ENCODE measurements at places on chromosomes 1 and 21. TPM values are rescaled to one million over a fixed set of nuclear protein-coding genes. Genes with fewer than 3 reads are reported as not detected.

Gene EXTL1
- 0.17 TPM for total RNA-seq

Gene LCK
- total RNA-seq = 0.40 TPM

Gene PIGK
- 37.1 TPM for total RNA-seq

Gene IL24
- 0.12 TPM for total RNA-seq

Gene GPR61
- total RNA-seq = 0.50 TPM

Gene CDCA8
- 4.3 TPM for total RNA-seq

Gene DIRAS3
- 1.9 TPM for total RNA-seq

Gene UQCRHL
- 2.0 TPM for total RNA-seq

Gene ZCCHC17
- 25.9 TPM for total RNA-seq

Gene CFHR3
- total RNA-seq = 1.7 TPM

Gene TRIM67
- 0.13 TPM for total RNA-seq

Gene OR2M2
- not detected for total RNA-seq

Gene RGSL1
- total RNA-seq = not detected

Gene GFI1
- 0.10 TPM for total RNA-seq

Gene AMPD1
- total RNA-seq = not detected

Gene MIXL1
- not detected for total RNA-seq

Gene FNDC5
- 5.8 TPM for total RNA-seq

Gene STIL
- total RNA-seq = 6.1 TPM

Gene TIAM1
- total RNA-seq = 10.4 TPM

Gene RAB25
- 77.9 TPM for total RNA-seq

Gene MAB21L3
- 0.47 TPM for total RNA-seq

Gene FAM3B
- total RNA-seq = 47.5 TPM

Gene MRPS6
- 72.3 TPM for total RNA-seq

Gene ADGRL2
- total RNA-seq = 139 TPM

Gene ELAVL4
- total RNA-seq = 0.07 TPM

Gene KRTAP12-1
- total RNA-seq = not detected

Gene KRTAP23-1
- not detected for total RNA-seq

Gene HTR1D
- 0.07 TPM for total RNA-seq

Gene SPRR1B
- not detected for total RNA-seq

Gene RBM11
- total RNA-seq = 1.4 TPM

Gene TNNI3K
- total RNA-seq = not detected

Gene EVA1B
- total RNA-seq = 67.2 TPM

Gene CDC14A
- total RNA-seq = 16.5 TPM

Gene ADGRL4
- total RNA-seq = 2.2 TPM

Gene FCRL2
- total RNA-seq = not detected

Gene HEYL
- total RNA-seq = 10.9 TPM

Gene ZNF683
- total RNA-seq = not detected

Gene LEMD1
- total RNA-seq = not detected

Gene NMNAT2
- 1.00 TPM for total RNA-seq

Gene ADAMTSL4
- total RNA-seq = 8.1 TPM

Gene SELL
- total RNA-seq = 0.96 TPM

Gene PLA2G2F
- not detected for total RNA-seq

Gene TFF2
- total RNA-seq = 15.5 TPM

Gene OLIG2
- total RNA-seq = not detected
